ENCODE measurements at places on chromosomes 6 and 20. TPM values are rescaled to one million over a fixed set of nuclear protein-coding genes. Genes with fewer than 3 reads are reported as not detected.

Gene AFG1L
- 4.3 TPM for total RNA-seq

Gene CALHM6
- total RNA-seq: 25.5 TPM

Gene RHAG
- not detected for total RNA-seq

Gene FGD2
- 6.5 TPM for total RNA-seq

Gene HNF4A
- total RNA-seq: 2.2 TPM

Gene TCF21
- 5.1 TPM for total RNA-seq

Gene PRSS16
- not detected for total RNA-seq

Gene DPPA5
- not detected for total RNA-seq

Gene ZNF311
- 7.7 TPM for total RNA-seq

Gene C6orf15
- not detected for total RNA-seq

GRCh38 chr6:126937426-126937825, 181.0 kb upstream of the RSPO3 start:
- DNase-seq: no peak

DNA sequence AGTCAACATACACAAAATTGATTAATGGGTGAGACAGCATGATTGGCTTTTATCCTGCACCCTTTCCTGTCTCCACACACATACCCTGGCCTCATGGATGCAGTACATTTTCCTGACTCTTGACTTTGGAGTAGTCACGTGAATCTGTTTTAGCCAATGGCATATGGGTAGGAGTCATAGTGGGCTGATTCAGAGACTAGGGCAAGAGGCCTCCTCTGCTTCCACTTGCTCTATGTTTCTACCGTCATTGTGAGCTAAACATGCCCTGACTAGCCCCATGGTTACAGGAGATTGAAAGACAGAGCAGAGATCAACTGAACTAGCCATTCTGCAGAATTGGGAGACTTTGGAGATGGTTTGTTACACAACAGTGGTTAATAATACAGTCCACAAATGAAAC, 850.0 kb downstream of the DHX35 start:
- no peak for DNase-seq

DNA sequence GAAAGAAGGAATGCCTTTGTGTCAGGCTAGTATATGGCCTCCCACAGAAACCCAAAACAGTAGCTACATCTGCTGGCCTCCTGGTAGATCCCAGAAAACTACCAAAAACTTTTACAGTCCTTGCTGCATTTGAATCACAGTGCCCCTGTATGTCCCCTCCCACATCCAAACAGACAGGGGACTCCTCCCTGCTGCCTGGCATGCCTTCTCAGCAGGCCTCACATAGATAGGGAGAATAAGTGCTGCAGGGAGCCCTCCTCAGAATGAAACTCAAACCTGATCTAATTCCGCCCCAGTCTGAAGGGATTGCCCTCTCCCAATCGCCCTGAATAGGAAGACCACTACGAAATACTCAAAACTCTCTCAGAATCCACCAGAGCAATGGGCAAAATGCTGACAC, 14.1 kb upstream of the DEFB116 start:
- DNase-seq: no peak

- DNase-seq: no peak
These were observed 4.3 kb downstream of the PFDN4 start for GRCh38 chr20:54212226-54212625.

DNA sequence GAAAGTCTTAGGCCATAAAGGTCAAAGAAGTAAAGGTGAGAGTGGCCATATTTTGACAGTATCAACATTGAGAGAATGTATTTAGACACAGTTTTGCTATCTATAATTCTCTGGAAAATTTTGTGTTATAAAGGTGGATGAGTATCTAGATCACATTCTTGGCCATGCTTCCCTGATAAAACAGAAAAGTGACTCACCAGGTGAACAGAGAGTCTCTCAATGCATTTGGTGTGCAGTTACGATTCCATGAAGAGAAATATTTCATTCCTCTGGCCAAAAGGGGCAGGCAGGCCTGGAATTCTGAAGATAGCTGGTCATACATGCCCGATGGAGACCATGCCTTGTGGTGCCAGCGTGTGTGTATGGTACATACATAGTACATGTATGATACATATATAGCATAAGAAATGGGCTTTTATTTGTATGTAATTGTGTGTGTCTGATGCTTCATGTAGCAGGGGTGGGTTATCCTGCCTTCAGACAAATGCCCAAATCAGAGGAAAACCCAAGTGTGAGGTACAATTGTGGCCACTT, 164.0 kb downstream of the SOBP start:
- DNase-seq: no peak

- DNase-seq: no peak
These were observed 754 bp downstream of the TNF start for GRCh38 chr6:31575952-31576685.

DNA sequence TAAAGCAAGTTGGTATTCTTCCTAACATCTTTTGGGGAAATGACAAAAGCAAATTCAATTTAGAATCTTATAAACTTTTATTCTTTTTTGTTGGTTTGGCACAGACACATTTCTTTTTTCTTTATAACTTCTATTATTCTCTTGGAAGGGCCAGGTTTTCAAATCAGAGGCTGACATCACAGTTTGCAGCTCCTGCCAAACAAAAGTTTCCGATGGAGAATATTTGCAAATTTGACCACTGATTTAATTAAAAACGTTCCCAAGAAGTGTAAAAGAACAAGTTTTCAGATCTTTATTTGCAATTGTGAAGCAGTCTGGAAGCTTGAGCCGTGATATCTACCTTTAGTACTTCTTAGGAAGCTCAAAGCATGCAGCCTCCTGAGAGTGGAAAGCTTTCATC, 53.8 kb upstream of the CD83 start:
- DNase-seq: no peak

GRCh38 chr6:118785601-118786000, 108.4 kb upstream of the ASF1A start:
- DNase-seq: no peak

- DNase-seq: no peak
These were observed 634.3 kb downstream of the TBC1D32 start for GRCh38 chr6:120700001-120700400.

GRCh38 chr6:119259027-119259426, 90.5 kb downstream of the MAN1A1 start:
- DNase-seq: no peak

- peak; percentile 31 for DNase-seq
These were observed 32.0 kb downstream of the POM121L2 start for GRCh38 chr6:27280064-27280539.

- peak; percentile 38 for DNase-seq
These were observed 160.1 kb upstream of the CITED2 start for GRCh38 chr6:139534472-139535115.

- peak; percentile 12 for DNase-seq
These were observed 36.1 kb downstream of the PSMB1 start for GRCh38 chr6:170516783-170517616.

- peak; percentile 75 for DNase-seq
These were observed 66.3 kb upstream of the DST start for GRCh38 chr6:56708810-56709597.

DNA sequence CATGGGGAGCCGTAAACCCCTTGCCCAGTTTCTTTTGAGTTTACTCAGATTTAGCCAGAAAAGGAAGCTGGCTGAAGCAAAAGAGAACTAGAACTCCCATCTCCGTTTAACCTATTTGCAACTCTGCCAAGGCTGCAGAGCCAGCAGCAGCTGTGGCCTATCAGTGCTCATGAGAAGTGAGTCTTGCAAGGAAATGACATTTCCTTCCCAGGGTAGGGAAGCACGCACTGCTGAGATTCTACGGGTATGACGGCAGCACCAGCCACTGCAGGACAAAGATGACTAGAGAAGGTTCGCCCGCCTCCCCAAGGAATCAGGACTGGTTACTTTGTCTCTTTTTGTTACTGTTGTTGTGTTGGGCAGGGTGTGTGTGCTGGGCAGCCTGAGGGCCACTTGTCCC, 47.6 kb downstream of the PPP1R3G start:
- peak; percentile 89 for DNase-seq

DNA sequence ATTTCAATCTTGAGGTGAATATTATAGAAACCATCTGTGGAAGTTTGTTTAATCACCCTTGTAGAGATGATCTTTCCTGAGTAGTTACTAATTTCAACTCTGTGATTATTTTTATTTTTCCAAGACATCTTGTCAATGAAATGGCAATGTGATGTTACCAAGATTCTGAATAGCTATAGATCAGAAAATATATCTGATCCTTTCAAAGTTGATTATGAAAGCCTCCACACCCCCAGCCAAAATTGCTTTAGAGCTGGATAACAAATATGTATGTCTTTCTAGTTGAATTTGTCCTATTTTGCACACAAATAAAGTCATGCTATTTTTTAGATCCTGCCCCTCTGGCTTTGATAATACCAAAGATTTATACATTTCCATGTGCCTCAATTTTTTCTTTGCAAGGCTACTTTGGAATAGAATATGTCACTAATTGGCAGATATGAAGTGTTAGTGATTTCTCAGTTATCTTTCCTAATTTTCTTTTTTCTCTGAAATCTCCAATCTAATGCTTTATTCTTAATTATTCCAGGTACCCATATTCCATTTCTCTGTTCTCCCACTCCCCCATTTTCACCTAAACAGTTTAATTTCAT, 5.0 kb downstream of the SIM1 start:
- no peak for DNase-seq

GRCh38 chr6:89927264-89927663, 33.0 kb downstream of the GJA10 start:
- no peak for DNase-seq

- no peak for DNase-seq
These were observed 488.5 kb upstream of the BTBD3 start for GRCh38 chr20:11429168-11429567.

GRCh38 chr6:83314693-83315092, 116.2 kb downstream of the ME1 start:
- DNase-seq: no peak

DNA sequence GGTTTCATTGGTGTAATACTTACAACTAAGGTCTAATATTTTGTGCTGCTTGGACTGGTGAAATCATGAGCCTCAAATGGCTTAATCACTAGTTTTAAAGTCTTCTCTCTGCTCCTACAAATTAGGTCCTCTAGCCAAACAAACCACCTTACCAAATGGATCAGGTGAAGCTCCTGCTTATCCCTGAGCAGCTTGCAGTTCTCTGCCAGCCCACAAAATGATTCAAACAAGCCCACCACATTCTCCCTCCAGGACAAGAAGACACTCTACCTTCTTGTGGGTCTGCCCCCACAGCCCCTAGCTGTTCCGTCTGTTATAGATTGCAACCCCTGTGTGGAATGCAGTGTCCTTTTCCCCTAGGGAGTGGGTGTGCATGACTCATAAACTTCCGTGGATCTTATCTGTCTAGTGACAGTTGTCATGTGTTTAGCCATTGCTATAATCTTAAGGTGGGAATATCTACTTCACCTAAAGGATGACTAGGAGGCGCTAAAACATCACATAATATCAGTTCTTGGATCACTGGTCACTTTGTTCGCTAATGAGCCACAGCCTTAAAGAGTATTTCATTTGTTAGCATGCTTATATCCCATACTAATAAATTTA, 940.5 kb upstream of the MANEA start:
- DNase-seq: no peak

GRCh38 chr6:129501740-129502660, 208.0 kb downstream of the ARHGAP18 start:
- no peak for DNase-seq

- DNase-seq: no peak
These were observed 182.5 kb downstream of the ZNF217 start for GRCh38 chr20:53411129-53411528.

All from umbilical cord (tissue), 2 donors.